ENCODE measurements at places on chromosomes 7 and 10. TPM values are rescaled to one million over a fixed set of nuclear protein-coding genes. Genes with fewer than 3 reads are reported as not detected.

GRCh38 chr10:71241114-71241829 lies 28.9 kb downstream of the UNC5B start:
- ATAC-seq: no peak

GRCh38 chr10:10500937-10501336 lies 516.7 kb upstream of the CELF2 start:
- peak; percentile 72 for ATAC-seq

The SLC18A3 gene
- total RNA-seq: not detected

DNA sequence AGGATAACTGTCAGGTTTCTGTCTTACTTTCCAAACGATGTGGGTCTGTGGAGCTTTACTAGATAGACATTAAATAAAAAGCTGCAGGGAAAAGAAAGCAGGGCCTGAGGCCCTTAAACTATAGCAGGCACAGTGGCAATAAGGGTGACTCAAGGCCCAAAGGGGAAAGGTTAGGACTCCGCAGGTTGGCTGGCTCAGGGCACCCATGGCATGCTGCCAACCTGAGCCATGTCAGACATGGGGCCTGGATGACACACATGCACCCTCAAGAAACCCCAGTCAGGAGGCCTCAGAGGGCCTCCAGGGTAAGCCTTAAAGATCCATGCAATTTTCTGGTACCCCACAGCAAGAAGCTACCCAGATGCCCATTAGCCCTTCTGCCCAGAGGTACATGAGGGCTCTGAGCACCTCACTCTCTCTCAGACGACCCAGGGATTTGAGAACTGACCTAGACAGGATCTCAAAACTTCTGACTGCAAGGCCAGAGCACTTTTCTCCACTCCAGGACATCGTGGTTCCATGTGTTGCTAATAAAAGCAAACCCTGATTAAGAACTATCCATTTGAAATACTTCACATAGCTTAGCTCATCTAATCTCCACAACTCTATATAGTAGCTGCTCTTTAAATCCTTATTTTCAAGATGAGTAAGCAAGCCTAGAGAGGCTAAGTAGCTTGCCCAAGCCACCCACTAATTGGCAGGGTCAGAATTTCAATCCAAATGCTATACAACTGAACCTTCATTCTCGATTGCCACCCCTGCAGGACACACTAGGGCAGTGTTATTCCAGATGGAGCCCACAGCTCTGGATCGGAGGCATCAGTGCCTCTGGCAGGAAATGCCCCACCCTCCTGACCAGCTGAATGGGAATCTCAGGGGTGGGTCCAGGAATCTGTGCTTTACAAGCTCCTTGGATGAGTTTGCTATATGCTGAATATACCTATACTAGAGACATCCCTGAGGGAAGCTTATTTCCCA lies 132.5 kb upstream of the EFCAB10 start:
- ATAC-seq: peak; percentile 30

The CALHM1 gene
- 0.11 TPM for total RNA-seq

GRCh38 chr10:83612050-83612449 lies 527.3 kb upstream of the GHITM start:
- no peak for ATAC-seq

Data from activated T-helper 17 cell treated with anti-CD3 and anti-CD28 coated beads, Interleukin-2, amount 50 U/mL, for 72 hours (primary cell).